CD4-positive, alpha-beta memory T cell (primary cell): ENCODE measurements at places on chromosomes 2 and 18. TPM values are rescaled to one million over a fixed set of nuclear protein-coding genes. Genes with fewer than 3 reads are reported as not detected.
A peak's percentile ranks its signal among the peaks of the same experiment; 100 is the strongest.

Gene CYP27C1
- polyA plus RNA-seq = not detected

Gene ACTG2
- not detected for polyA plus RNA-seq

Gene SERPINB2
- not detected for polyA plus RNA-seq

Gene GNLY
- 22.3 TPM for polyA plus RNA-seq

Gene CDCA7
- polyA plus RNA-seq = 2.1 TPM

Gene ORC2
- 9.1 TPM for polyA plus RNA-seq

Gene STK16
- polyA plus RNA-seq = 15.4 TPM

DNA sequence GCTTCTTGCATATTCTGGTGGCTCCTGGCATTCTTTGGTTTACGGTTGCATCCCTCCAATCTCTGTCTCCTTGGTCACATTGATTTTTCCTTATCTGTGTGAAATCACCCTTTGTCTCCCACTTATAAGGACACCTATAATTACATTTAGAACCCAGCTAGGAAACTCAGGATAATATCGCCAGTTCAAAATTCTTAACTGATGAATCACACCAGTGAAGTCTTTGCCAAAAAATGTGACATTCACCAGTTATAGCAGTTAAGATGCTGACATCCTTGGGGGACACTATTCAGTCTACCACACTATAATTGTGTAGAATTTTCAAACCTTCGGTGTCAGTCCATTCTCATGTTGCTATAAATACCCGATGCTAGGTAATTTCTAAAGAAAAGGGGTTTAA lies 320.2 kb downstream of the TMX3 start:
- DNase-seq = no peak

GRCh38 chr2:236334122-236334876 lies 70.1 kb upstream of the ASB18 start:
- no peak for DNase-seq

- no peak for DNase-seq
These were observed 3.0 kb upstream of the FOSL2 start for GRCh38 chr2:28389399-28390240.

DNA sequence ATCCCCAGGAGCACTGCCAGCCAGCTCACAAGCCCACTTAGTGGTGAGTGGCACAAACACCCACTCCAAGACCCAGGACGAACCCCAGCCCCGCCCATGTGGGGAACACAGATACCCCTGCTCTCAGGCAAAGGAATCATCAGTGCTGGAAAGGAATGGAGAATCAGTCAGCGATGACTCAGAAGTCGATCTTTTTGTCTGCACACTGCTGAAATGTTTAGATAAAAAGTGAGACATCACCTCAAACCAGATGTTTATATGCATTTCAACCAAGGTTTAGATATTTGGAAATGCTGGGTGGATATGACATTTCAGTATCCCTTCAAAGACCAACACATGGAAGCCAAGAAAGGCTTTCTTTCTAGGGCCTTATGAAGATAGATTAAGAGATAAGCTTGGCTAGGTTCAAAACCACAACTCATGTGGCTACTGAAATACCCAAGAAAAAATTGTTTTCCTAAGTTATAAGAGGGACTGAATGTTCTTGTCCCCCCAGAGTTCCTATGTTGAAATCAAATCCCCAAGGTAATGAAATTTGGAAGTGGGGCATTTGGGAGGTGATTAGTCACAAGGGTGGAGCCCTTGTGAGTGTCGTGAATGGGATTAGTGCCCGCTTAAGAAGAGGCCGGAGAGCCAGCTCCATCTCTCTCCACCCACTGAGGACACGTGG lies 43.7 kb downstream of the POU3F3 start:
- no peak for DNase-seq

DNA sequence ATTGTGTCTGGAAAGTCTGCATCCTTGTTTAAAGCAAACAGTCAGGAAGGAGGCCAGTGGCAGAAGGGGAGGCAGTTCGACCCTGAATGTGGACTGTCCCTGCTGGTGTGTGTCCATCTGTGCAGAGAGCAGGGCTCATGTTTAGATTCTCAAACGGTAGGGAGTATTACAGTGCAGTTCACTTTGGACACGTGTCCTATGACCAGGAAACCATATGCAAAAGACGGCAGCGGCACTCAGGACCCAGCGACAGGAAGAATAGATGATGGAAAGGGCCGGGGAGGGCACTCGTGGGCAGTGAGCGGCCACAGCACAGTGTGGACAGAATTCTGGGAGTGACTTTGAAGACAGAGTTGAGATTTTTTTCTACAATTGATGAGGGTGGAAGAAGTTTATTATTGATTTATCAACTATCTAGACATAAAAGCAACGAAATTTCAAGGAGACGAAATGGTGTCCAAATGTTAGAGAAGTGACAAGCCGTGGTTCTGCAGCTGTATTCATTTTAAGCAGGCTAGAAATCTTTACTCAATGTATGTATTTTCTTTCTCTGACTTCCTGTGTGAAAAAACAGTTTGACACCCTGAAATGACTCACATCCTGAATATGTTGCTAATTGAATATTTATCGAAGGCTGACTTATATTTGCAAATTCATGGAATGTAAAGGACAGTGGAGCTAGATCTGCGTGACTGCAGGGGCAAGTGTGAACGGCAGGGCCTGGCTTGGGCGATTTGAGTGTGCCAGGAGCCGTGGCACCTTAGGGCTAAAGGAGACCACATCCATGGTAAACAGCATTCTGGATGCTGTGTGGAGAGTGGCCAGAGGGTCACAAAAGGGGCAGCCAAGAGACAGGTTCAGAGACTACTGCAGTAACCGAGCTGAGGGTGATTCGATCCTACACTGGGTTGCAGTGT lies 214.2 kb downstream of the PTGR3 start:
- peak; percentile 36 for DNase-seq

DNA sequence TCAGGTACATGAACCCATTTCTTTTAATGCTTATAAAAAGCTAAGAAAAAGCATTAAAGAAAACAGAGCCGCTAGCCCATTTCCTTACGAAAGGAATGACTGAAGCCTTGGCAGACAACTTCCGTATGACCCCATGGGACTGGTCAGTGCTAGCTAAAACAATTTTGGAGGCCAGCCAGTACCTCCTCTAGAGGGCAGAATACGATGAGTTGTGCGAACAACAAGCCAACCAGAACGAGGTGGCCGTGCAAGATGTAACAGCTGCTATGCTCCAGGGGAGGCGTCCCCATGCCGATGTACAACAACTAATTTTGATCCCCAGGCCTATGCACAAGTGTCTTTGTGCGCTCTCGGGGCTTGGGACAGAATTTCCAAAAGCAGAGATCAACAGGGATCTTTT lies 16.7 kb downstream of the MAP3K2 start:
- DNase-seq = no peak

DNA sequence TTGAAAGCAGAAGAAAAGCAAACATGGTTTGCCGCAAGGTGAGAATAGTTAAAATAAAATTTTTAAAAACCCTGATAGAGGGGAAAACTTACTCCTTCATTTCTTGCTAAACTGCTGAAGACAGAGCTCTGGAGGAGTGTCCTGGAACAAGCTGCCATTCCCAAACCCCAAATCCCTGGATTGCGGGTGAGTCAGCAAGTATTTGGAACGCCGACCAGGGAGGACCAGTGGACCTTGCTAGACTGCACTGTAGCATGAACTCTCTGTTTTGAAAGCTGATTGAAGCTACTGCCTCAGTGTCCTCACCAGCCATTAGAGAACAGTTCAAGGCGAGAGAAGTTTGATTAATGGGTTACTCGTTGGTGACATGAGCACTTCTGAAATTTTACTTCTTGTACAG lies 99.4 kb upstream of the RASGRP3 start:
- no peak for DNase-seq

DNA sequence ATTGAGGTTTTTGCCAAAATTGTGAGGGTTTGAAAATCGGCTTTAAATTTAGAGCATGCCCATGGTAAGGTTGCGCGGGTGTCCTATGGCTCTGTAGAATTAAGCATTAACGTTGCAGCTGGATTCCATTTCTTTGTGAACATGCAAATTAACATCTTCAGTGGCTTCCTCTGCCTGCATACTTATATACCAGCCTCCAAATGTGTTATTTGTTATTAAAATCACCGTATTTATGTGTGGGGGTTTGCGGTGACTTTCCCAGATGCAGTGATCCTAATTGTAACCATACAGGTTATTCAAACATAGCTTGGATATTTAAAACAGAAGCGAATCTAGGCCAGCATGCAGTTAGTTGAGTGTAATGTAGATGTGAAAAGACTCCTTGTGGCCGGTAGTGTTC lies 80.2 kb downstream of the TGOLN2 start:
- no peak for DNase-seq

GRCh38 chr18:58140387-58141325 lies 96.6 kb downstream of the NEDD4L start:
- DNase-seq = no peak

GRCh38 chr2:105215586-105216192 lies 25.9 kb upstream of the GPR45 start:
- no peak for DNase-seq

GRCh38 chr2:215878476-215879063 lies 134.8 kb downstream of the MREG start:
- DNase-seq = no peak

- no peak for DNase-seq
These were observed 1.6 kb upstream of the RMDN2 start for GRCh38 chr2:37923308-37924055.

- no peak for DNase-seq
These were observed 66.5 kb upstream of the TLK1 start for GRCh38 chr2:171227066-171227782.

- DNase-seq = no peak
These were observed 7.7 kb downstream of the DOK1 start for GRCh38 chr2:74562126-74562775.

DNA sequence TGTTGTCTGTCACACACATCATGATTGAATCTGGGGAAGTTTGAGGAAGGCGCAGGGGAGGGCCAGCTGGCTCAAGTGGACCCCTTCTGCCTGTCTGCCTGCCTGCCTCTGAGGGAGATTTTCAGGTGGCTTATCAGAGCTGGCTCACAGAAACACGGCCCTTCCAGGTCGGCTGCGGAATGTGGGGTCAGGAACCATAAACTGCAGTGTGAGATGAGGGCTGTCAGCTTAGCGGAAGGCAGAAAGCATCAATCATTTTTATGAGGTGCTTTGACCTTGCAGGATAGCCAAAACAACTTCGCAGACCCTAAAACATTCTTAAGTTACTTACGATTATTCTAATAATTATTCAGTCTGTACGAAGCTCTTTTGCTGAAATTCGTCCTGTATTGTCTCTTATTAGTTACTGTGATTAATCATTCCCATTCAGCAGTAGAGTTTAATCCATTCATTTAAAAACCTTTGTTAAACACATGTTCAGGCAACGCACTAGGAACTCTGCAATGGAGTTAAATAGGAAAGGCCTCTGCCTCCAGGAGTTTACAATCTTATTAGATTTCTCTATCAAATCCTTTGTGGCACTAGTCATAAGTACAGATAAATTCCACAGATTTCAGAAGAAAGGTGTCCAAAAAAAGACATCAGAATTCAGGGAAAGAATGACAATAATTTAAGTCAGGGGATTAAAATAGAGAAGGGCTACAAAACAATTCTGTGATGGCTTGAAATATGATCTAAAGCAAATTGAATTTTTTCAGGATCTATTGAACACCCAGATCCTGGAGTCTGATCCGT lies 371.6 kb downstream of the HRH4 start:
- DNase-seq = no peak
